ENCODE measurements at places on chromosomes 2 and 18.

GRCh38 chr2:54634021-54634420 is 89.4 kb upstream of the EML6 start:
- no peak for DNase-seq

DNA sequence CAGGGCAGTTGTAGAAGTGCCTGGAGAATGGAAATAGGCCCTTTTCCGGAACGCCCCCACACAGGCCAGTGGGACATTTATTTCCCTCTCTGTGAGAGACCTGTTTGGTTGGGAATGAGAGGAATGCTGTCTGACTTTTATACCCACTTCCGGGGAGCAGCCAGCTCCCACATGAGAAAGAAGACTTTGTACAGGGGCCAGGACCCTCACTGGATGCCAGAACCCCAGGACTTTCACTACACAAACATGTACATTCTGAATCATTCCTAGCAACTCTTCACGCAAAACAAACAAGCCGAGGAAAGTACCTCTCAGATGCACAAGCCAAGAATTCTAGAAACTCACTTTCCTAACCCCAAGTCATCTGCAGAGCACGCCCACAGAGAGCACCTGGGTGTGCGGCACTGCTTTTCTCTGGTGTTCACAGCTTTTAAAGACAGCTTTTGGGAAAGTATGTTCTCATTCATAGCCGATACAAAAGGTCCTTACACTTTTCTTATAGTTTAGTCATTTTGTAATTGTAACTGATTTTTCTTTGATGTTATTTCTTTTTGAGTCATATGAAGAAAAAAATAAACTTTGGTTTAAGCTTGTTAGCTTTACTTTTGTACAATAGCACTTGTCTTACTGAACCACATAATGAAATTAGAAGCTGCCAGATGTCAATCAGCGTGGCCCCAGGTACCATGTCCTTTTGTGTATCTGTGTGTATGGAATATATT is 856.1 kb upstream of the ID2 start:
- DNase-seq, result no peak

GRCh38 chr2:102033031-102033749 is 41.4 kb downstream of the IL1R2 start:
- DNase-seq, result peak; percentile 69

DNA sequence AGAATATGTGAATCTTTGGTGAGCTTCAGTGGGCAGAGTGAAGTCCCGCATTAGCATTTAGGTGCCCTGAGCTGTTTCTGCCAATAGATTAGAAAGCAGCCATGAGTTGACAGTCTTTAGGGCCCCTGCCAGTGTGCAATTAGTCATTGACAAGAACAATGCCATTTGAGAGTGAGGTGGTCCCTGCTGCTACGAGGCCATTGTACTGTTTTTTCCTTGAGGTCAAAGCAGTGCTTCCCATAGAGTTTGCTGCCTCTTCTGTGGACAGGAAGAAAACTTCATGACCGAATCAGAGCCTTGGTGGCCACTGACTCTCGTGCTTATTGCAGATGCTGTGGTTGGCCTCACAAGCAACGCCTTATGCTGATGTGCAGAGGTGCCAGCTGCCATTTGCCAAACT is 102.7 kb downstream of the SH3BP4 start:
- no peak for DNase-seq

- no peak for DNase-seq
These were observed 17.0 kb downstream of the SH3BP4 start for GRCh38 chr2:234968631-234969305.

DNA sequence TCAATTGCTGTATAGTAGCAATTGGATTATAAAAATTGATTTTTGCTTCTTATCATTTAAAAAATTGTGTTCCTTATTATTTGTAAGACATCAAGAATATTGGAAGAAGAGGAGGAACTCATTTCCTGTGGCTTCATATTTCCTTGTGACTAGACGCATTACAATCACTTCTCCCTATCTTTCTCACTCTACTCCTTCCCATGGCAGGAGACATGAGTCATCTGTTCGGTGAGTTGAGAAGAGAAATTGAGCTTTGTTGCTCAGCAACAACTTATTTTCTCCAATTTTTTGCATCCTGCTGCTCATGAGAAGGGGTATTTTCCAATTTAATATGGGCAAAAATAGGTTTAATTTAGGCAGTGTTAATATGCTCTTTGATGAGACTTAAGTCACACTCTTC is 1783.9 kb downstream of the SUCLG1 start:
- no peak for DNase-seq
